Stimulated activated CD8-positive, alpha-beta memory T cell treated with anti-CD3 and anti-CD28 coated beads, Interleukin-4, amount 100 ng/mL, for 48 hours (primary cell): ENCODE measurements at places on chromosomes 12 and 14.
A peak's percentile ranks its signal among the peaks of the same experiment; 100 is the strongest.

- no peak for DNase-seq
Measured at GRCh38 chr12:107655281-107656065, 30.1 kb upstream of the PWP1 start.

DNA sequence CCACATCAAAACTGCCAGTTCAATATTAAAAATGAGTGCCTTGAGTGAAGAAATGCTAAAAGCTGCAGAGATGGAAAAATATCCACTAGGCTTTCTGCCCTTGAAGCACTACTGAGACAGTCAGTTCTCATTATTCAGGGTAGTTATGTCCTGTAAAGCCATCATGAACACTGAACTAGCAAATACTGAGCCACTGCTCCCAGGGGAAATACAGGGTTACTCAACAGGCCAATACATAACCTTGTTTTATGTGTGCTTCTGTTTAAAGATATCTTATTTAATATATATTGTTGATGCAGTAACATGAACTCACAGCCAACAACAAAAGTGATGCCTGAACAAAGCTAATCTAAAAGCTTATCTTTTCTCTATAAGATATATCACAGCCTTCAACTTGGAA lies 3.3 kb downstream of the RAD52 start:
- DNase-seq, result no peak

DNA sequence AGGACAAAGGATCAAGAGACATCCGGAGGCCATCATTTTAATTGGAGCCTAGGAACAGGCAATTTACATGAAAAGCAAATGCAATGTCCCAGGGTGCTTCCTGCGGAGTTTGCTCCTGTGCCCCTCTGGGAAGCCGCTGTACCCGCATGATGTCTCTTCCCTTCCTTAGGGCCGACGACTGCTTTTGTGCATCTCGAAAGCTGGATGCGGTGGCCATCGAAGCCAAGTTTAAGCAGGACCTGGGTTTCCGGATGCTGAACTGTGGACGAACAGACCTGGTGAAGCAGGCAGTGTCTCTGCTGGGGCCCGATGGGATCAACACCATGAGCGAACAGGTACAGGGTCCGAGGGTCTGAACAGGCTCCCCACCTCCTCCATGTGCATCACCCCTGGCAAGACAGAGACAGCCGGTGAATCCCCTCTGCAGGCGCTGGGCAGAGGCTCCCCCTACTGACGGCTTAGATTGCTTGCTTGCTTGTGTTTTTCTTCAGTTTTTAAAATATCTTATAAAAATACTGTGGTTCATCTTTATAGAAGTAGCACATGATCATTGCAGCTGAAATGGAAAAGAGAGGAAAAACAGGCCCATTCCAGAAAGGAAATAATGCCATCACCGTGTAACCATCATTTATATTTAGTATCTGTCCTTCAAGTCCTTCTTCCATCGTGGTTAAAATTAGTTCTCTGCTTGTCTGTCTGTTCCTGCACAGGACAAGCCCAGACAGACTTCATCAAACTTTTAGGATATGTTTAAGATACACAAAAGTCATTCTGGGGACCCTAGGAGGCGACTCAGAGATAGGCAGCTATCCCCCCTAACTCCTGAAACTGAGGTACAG lies 75.4 kb upstream of the PWP1 start:
- DNase-seq, result peak; percentile 49

DNA sequence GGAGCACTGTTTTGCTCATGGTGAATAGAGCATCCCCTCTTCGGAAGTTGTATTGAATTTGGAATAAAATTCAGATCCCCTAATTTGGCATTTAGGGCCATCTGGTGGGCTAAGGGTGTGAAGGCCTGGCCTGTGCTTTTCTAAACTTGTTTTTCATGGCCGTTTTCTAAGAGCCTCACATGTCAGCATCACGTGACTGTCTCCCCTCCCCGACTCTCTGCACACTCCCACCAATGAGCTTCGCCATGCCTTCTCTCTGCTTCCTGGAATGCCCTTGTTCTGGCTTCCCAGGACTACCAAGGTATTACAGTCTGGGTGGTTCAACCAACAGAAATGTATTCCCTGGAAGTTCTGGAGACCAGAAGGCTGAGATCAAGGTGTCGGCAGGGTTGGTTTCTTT lies 85.3 kb downstream of the PRIMA1 start:
- DNase-seq, result no peak

- no peak for DNase-seq
Measured at GRCh38 chr12:76670776-76671175, 93.1 kb upstream of the ZDHHC17 start.

DNA sequence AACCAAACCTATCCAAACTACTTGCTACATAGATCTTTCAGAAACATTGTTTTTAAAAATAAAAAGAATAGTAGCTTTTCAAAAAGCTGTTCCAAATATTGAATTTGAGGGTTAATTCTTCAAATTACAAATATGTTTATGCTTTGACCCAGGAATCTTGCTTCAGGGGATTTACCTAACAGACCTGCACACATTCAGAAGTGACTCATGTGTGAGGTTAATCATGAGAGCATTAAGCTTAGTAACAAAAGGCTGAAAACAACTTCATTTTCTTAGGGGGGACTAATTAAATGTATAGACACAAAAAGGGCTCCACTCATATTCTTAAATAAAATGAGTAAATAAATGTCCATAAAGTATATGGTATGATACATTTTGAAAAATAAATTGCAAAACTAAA lies 672.4 kb upstream of the FLRT2 start:
- DNase-seq, result no peak

- DNase-seq, result peak; percentile 56
Measured at GRCh38 chr14:71290960-71291466, 383.8 kb downstream of the PCNX1 start.

DNA sequence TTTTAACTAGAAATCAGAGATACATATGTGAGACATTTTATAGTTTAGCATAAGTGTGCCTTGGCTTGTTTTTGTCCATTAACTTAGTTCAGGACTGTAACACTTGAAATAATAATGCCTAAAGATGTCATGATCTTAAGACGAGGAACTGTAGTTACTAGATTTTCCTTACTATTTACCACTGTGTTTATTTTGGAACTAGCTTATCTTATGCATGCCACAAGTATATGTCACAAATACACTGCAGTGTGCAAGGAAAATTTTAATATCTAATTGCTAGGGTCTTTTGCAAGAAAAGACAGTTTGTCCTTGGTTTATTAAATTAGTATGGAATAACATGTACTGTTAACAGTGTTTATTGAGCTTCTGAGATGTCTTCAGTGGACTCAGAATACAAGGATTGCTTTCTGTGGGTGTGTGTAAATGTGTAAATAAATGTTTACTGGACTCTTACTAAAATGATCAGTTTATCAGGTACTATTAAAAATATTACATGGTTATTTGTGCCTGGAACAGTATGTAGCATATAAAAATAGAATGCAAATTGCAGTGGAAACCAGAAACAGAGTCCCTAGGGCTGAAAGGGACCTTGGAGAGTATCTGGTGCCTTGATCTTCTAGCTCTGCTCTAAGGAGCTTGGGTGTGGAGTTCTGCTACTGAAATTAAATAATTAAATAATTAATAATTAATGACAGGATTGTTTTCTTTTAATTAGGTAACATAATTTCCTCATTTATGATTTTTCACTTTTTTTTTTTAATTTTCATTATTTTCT lies 58.1 kb downstream of the FGD4 start:
- no peak for DNase-seq

DNA sequence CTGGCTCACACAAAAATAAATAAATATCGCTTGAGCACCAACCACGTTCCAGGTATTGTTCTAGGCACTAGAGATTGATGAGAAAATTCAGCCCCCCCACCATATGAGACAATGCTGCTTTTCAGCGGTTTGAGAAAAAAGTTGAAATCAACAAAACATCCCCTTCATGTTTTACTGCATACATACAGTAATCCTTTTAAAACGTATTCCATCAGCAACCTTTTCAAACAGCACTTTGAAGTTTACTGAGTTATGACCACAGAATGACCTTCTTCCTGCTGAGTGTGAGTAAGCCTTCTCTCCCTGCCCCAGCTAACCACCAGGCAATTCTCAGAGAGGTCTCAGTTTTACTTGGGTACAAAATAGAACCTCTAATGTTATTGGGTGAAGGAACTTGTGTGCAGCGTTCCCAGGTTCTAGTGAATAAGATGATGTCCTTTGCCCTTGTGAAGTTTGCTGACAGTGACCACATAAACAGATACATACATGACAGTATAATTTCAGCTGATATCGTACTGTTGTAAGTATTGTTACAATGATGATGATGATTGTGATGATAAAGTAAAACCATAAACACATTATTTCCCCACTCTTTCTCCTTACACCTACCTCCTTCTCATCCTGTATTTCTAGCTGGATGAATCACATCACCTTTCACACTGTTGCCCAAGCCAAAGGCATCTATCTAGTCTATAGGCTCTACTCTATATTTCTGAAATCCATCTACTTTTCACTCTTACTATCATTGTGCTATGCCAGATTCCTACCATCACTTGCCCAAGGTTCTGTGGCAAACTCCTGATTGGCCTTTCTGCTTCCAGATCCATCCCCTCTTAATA lies 124.4 kb upstream of the KRR1 start:
- no peak for DNase-seq

- DNase-seq, result no peak
Measured at GRCh38 chr14:64971491-64971942, 619 bp downstream of the RAB15 start.

DNA sequence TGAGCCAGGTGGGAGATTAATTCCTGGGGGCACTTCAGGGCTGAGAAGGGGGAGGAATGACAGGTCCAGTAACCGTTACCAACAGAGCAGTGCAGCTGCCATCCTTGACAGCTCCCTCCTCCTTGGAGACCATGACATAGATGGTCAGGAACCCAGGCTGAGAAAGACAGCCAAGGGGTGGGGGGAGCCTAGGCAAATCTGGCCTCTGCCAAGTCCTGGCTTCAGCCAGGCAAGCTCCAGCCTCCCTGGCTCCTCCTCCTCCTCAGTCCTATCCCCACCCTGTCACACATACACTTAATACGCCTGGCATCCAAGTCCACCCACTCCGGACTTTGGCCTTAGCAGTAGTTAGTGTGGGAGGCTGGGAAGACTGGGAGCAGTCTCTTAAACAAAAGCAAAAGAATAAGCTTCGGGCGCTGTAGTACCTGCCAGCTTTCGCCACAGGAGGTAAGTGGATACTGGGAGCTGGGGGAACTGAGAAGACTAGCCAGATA lies at the start of gene RDH5:
TSS of gene RDH5 (plus strand) at position 323 of the 494 bp plus-strand sequence. CDS start 792 bp downstream, outside the sequence.
- no peak for DNase-seq

- no peak for DNase-seq
Measured at GRCh38 chr12:123180171-123180570, 29.3 kb upstream of the PITPNM2 start.

DNA sequence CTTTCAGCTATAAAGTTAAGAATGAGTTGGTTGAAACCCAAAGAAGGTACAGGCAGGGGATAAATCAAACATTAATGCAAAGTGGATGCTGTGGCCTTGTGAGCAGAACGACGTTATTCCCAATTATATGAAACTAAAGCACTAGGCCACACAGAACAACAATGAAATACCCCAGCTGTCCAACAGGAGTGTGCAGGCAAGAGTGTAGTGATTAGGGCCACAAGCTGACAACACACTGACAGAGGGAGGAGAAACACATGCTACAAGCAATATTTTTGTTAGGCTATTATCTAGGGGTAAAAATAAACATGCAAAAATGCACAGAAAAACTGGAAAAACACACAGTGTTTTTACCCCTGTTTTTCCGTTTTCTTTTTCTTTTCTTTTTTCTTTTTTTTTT lies 15.0 kb downstream of the MAP3K9 start:
- no peak for DNase-seq
